NCI-H1105 treated with DMSO at 0.1 percent for 48 hours (cell line): ENCODE measurements at places on chromosomes 12 and 14.

GRCh38 chr14:100688598-100689461, 37.9 kb upstream of the DLK1 start:
- DNase-seq, result no peak

DNA sequence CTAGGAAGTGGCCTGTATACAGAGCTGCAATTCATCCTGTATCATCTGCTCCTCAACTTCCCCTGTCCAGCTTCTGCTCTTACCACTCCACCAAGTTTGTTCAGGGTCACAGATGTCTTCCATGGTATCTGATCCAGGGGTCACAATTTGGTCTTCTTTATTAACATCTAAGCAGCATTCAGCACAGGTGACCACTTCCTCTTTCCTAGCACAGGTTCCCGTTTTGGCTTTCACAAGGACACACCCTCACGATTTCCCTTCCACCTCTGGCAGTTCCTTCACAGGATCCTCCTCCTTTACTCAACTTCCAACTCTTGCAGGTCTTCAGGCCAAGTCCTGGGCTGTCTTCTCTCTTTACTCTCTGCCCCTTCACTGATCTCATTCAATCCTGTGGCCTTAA, 93.6 kb downstream of the TTC7B start:
- DNase-seq, result no peak

DNA sequence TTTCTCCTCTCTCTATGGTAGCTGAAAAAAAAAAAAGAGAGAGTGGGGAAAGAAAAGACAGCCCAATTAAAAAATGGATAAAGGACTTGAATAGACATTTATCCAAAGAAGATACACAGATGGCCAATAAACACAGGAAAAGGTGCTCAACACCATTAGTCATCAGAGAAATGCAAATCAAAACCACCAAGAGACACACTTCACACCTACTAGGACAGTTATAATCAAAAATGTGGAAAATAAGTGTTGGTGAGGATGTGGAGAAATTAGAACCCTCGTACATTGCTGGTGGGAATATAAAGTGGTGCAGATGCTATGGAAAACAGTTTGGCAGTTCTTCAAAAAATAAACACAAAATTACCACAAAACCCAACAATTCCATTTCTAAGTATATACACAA, 172.4 kb upstream of the GRIN2B start:
- DNase-seq, result no peak

DNA sequence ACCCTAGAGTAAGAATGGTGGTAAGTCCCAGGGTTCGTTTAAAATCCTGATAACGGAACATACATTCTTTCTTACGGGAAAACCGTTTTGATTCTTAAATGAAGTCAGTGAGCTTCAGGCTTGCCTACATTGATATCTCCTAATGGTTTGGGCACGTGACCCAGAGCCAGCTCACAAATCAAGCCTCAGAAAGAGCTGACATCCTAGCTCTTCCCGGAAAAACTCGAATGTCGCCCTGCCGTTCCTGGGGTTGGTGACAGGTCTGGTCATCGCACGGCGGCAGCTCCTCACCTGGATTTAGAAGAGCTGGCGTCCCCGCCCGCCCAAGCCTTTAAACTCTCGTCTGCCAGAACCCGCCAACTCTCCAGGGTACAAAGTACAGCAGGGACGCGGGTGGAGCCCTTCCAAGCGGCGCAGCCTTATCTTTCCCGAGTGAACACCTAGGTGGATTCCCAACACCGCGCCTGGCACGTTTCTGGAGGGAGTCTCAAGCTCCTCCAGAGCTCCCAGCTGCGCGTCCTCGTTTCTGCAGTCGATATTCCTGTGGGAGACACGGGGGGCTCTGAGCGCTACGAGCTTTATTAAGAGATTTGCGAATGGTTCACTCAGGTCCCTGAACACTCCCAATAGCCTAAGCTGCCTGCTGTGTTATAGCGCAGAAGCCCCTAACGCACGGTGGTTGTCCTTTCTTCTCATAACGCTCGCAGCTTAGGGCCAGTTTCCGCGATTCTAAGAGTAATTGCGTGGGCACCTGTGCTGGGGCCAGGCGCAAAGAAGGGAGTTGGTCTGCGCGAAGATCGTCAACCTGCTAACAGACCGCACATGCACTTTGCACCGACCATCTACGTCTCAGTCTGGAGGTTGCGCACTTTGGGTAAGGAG, at the start of gene SSTR1:
SSTR1 (plus strand) TSS at position 169 of the 882 bp plus-strand sequence. CDS start 1,486 bp downstream, outside the sequence.
- no peak for DNase-seq

GRCh38 chr14:90520326-90520725, 123.5 kb downstream of the CALM1 start:
- no peak for DNase-seq

DNA sequence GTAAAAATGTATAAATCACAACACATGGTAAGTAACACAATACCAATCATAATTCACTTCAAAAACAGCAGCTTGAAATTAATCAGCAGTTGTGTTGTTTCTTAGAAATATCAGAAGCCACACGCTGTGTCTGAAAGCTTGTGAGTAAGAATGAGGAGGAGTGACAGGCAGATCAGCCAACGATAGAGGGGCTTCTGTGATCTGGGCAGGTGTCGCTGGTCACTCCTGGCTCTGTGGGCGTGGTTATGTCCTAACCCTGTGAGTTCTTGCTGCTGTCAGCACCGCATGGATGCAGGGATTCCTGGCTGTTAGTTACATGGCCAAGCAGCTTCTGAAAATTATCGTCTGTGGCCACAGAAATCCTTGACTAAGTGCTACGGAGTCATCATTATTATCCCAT, 123.4 kb downstream of the SLC25A47 start:
- DNase-seq, result peak; percentile 27

DNA sequence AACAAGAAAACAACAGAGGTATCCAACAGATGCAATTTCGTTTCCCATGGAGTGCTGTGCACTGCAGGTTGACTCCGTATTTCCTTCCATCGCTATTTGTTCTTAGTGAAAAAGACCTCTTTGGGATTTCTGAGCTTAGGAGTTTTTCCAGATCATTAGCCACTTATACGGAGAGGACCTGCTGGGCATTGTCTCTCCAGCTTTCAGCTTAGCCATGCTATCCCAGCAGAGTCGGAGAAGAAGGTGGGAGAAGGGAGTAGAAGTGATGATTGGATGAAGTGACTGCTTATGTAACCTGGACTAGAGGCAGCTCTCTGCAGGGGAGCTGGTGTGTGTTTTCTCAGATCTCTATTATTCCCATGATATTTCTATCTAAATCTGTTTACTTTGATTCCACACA, 737.7 kb downstream of the DIO2 start:
- no peak for DNase-seq

DNA sequence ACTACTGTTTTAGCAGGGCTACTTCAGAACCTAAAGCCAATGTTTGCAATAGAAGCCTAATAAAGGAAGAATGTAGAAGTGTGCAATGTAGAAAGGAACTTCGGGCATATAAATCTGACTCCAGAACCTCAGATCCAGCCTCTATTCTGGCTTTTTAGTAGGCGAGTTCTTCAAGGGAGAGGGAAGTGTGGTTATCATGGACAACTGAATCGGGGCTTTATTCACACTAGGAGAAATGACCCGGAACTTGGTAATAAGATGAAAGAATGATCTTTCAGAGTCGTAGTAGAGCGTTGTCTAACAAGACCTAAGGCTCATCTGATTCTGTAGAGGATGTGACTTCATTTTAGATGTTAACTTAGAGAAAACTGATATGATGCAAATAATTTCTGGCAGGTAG, 72.9 kb downstream of the CRADD start:
- no peak for DNase-seq

DNA sequence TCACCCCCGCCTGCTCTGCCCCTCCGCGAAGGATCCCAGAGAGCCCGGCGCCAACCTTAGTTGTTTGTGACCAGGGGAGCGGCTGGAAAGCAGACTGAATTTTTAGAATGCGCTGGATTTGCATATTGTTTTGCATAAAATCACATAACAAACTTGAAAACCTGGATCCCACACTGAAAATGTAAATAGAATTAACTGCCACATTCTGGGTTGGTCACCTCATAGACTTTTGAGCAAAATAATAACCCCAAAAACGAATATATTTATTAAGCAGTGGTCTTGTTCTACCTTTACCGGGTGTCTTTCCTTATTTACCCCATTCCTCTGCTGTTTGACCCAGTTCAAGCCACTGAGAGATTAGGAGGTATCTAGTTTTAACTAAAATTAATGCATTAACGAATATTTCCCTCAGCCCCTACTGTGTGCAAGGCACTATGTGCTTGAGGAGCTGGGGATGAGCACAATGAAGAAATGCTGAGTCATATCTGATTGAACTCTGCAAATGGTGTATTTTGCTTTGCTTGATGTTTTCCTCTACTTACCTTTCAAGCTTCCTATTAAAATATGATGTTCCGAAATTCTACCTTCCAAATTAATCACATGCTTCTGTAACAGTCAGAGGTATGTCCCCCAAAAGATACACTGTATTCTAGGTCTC, 438 bp upstream of the EGLN3 start:
- DNase-seq, result no peak

DNA sequence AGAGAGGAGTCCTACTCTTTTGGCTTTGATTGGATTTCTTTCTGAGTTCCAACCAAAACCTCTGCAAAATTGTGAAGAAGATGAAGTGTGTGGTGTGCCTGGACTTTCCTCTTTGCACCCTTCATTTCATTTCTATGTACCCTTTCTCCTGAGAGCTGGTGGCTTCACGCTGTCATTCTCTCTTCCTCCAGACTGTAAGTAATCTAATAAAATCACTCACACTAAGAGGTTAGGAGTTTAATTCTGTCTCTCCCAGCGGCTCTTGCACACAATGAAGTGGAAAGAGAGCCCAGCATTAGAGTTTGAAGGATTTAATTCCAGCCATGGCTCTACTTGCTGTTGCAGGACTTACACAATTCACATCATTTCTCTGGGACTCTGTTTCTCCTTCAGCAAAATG, 37.8 kb upstream of the CRADD start:
- DNase-seq, result no peak

DNA sequence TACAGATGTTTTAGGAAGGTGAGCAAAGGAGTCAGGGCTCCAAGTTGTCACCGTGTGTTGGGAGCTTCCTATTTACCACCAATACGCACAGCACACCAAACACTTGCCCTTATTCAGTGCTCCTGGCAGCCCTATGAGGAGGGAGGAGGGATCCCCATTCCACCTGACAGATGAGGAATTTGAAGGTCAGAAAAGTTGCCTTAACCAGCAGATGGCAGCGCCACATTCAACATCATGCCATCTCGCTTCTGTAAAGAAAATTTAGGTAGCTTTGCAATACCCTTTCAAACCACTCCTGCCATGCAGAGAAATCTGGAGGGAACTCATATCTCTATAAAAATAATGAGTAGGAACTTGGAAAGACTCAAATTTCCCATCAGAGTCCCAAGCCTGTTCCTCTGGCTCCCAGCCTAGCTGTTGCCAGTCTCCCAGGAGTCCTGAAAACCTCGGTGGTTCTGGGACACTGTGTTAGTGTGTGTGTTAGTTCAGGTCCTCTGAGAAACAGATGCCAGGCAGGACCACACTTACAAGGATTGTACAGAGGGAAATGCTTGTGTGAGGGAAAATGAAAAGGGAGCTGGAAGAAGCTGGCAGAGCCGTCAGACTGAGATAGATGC, 410.5 kb downstream of the MED13L start:
- DNase-seq, result peak; percentile 50

DNA sequence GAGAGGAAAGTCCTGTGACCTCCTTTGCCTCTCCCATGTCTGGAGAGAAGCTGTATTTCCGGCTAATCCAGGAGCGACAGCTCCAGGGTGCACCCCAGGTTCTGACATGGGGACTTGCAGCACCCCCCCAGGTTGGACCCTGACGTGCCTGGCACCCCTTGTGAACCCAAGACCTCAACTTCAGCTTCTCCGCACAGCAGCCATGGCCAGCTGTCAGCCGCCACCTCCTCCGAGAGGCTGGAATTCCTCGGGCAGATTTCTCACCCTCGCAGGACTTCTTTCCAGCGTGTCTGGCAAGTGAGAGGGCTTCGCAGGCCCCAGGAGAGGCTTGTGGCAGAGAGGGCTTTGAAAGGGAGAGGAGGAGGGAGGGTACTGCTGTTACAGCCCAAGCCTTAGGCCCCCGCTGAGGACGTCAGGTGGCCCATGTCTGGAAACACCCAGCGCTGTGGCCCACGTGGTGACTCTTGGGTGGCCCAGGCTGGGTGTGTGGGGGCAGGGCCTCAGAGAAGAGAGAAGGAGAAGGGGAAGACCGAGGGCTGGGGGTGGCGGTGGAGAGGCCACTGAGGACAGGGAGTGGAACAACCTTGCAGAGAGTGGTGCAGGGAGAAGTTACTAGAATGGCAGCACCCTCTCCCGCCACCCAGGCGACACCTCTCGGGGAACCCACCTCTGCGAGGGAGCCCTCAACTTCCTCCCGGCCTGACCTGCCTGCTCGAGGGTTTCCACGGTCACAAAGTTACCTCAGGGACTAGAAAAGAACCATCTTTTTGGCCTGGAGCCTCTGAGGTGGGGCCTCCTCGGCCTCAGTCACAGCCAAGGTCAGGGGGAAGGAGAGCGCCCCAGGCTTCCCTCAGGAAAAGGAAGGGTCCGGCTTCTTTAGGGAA, 11.7 kb upstream of the RPS6KL1 start:
- no peak for DNase-seq

DNA sequence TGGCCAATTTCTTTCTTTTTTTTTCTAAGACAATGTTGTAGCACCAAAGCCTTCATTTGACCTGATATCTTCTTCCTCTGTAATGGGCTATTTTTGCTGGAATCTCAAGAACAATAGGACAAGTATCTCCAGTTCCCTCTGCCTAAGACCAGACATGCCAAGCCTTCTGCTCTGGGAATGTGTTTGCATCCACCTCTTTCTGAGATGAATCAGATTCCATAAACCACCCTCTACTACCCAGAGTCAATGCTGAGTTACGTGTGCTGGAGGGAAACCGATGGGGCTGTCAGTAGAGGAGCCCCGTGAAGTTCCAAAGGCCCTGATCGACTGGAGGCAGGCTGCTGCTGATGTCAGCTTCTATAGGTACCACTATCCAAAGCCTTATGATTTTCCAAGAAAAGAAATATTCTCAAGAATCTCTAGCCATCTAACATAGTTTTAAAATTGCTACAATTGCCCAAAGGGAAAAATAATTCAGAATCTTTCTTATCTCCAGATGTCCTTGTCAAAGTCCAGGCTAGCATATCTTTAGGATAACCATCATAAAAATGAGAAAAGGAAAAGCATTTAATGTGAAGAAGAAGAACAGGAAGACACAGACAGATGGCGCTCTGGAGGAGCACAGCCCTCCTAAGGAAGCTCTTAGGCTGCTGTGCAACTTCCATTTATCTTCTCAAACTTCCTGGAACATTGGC, 101.9 kb downstream of the SLC8A3 start:
- peak; percentile 44 for DNase-seq

- DNase-seq, result no peak
Measured at GRCh38 chr12:52759218-52759617, 17.9 kb downstream of the KRT76 start.

DNA sequence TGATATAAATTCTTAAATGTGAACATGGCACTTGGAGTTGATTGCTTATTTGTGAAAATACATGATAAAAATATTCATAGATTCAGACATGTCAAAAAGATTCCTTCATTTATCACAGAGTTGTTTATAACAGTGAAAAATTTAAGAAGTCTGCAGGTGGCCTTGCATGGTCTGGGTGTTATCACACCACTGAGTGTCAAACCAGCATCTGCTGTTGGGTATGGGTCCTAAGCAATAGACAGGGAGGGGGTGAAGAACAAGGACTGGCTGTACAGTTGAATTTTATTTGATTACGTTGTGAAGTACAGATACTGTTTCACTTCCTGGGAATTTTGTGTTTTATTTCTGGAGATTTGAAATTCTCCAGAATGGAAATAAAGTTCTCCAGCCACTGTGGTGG, 180.4 kb upstream of the HIF1A start:
- DNase-seq, result no peak
